Bronchial epithelial cell (primary cell): ENCODE measurements at places on chromosomes 13 and 19. TPM values are rescaled to one million over a fixed set of nuclear protein-coding genes. Genes with fewer than 3 reads are reported as not detected.

- no peak for DNase-seq
These were observed 44.3 kb upstream of the SIAH3 start for GRCh38 chr13:45895881-45896280.

DNA sequence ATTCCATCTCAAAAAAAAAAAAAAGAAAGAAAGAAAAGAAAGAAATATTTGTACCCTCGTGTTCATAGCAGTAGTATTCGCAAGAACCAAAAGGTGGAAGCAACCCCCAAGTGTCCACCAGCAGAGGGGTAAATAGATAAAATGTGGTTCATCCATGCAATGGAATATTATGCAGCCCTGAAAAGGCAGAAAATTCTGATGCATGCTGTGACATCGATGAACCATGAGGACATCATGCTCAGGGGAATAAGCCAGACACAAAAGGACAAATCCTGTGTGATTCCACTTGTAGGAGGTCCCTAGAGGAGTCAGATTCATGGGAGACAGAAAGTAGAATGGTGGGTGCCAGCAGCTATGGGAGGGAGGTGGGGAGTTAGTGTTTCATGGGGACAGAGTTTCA, 6.4 kb upstream of the LRRC8E start:
- DNase-seq: no peak

DNA sequence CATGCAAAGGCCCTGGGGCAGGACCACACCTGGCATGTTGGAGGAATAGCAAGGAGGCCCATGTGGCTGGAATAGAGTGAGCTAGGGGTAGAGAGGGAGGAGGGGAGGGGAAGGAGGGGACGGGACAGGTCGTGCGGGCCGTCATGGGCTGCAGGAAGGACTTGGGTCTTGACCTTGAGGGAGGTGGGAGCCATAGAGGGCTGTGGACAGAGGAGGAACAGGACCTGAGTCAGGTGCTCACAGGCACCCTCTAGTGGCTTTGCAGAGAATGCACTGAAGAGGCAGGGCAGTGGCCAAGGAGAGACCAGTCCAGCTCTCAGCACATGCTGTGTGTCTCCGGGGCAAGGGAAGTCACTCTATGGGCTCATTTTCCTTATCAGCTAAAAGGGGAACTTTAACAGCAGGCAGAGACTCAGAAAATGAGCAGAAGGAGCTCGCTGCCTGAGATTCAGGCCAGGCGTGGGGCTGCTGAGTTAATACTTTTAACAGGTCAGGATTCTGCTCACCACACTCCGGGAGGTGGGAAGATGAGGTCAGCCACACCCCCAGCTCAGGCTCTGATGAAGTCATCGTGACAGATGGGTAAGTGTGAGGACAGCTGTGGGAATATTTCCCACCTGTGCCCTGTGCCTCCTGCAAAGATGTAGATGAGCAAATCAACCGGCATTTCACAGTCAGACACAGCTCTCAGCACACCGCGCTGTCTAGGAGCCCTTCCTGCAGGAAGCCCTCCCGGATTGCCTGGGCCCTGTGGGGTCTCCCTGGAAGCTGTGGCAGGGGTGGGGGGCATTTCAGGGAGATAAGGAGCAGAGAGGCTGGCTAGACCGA, 6.0 kb upstream of the TNFAIP8L1 start:
- DNase-seq: peak; percentile 76

- peak; percentile 61 for DNase-seq
These were observed 39.3 kb downstream of the RFXAP start for GRCh38 chr13:36858290-36858689.

RNF225 gene
- total RNA-seq: 0.79 and 1.9 TPM in 2 replicates

DACT3 gene
- total RNA-seq: under 0.01 and 0.13 TPM in 2 replicates

FGF22 gene
- not detected in 2 replicates for total RNA-seq
